KBM-7 (cell line): ENCODE measurements at places on chromosomes 12 and 14.

DNA sequence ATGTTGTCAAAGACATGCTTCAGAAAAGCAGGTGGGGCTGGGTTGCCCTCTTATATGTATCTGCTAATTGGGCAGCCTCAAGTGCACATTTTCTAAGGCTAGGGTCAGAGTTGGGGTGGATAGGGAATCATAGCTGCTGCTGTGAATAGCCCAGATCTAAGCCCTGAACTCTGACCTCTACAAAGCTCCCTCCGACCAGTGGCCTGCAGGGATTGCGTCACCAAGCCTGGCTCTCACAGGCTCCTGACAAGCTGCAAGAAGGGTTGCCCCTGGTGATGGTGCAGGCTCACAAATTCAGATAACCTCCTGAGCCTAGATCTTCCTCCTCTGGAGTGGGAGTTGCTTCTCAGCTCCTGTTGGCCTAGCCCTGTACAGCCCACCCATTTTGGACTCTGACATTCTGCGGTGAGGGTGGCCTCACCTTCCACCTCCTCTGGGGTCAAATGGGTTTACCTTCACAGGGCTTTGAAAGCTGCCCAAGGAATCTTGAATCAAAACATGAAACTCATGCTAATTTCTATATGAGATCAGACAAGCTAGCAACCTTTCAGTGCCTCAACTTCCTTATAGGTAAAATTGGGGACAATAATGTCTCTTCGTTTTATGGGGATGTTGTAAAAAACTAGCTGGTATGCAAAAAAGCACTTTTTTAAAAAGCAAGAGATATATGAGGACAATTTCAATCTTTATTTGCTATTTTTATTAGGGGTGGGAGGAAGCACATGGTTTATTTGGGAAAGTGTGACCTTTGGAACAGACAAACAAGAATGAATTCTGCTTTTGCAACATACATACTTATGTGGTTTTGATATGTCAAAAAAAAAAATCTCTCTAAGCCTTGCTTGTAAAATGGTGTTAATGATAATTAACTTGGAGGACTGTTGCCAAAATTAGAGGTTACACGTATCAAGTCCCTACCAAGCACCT, 4.9 kb upstream of the SUSD6 start:
- no peak for DNase-seq

DNA sequence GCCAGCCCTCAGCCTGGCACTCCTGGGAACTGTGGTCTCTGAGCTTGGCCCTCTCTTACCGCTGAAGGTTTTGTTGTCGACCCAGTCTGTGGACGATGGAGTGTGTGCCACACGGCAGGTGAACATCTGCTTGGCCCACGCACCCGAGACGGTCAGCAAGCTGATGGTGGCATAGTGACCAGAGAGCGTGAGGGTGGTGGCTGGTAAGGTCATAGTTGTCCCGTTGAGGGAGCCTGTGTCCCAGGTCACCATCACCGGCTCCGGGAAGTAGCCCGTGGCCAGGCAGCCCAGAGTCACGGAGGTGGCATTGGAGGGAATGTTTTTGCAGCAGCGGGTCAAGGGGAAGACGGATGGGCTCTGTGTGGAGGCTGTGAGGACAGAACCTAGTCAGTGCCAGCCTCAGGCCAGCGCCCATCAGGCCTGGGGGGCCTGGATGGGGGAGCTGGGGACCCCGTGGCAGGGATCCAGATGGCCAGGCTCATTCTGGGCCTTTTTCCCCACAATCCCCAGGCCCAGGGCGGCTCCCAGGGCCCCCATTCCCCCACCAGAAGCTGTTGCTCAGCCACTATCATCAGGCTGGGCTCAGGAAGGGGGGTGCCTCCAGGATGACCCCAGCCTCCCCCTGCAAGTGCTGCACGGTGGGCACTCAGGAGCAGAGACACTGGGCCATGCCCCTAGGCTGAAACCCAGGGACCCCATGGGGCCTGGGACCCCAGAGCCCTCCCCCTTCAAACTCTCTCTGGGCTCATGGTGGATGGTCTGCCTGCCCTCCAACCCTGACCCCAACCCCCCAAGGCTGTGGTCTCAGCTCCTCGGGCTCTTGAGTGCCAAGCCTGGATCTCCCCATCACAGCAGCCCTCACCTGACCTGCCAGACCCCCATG, 75.2 kb downstream of the TMEM121 start:
- no peak for DNase-seq

GRCh38 chr12:7142056-7142644, 12.0 kb downstream of the CLSTN3 start:
- peak; percentile 72 for DNase-seq

- peak; percentile 47 for DNase-seq
Measured at GRCh38 chr12:991350-992333, 619 bp downstream of the ERC1 start.

GRCh38 chr12:89775063-89775985, 66.7 kb upstream of the ATP2B1 start:
- no peak for DNase-seq

DNA sequence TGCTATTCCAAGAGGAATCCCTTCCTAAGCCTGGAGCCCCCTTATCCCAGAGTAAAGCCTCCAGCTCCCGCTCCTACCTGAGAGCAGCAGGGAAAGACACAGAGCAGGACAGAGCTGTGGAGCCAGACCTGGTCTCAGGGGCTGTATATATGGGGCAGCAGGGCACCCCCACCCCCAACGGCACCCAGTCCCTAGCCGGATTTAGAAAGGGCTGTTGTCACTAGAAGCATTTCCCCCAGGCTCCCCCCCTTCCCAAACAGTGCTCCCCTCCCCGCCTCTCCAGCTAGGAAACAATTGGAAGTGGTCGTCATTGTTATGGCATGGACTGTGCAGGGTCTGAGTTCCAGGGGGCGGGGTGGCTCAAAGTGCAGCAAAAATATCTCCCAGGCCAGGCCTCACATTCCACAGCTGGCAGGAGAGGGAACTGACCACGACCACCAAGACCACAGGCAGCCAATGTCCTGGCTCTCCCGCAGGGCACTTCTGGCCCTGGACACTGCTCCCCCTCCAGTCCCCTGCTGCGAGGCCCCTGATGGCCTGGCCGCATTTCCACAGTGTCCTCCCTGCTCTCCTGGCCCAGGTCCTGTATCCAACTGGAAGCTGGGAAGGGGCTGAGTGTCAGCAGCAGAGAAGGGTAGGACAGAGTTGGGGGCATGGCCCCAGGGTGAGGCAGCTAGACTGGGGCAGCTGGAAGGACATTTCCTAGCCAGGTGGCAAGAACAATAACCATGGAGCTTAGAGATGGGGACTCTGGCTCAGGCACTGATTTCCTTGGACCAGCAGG, at the start of gene MYH7:
Gene MYH7, minus strand, starts transcription at position 118 of the 784 bp plus-strand sequence. CDS start 1,928 bp downstream, outside the sequence.
- DNase-seq = no peak

DNA sequence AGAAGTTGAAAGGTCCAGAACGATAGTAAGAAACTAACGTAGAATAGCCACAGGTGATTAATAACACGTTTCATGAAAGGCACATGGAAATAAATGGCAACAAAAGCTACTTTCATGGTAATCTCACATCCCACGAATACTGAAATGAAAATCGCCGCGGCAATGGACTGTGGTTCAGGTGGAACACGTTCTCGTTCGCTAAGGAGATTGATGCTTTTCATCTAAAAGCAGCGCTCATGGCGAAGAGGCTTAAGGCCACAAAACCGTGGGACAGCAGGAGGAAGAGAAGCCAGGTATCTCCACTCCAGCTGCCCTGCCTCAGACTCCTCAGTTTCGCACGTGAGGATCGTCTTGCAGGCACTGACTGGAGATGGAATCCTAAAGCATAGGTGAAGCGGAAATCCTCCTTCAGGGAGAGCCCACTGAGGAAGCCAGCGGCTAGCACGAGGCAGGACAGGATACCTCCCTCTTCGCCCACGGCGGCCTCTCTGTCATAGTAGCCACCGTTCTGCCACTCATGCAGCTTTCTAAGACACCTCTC, 696 bp upstream of the GPHN start:
- no peak for DNase-seq

GRCh38 chr12:67765776-67766766, 117.5 kb downstream of the DYRK2 start:
- no peak for DNase-seq

DNA sequence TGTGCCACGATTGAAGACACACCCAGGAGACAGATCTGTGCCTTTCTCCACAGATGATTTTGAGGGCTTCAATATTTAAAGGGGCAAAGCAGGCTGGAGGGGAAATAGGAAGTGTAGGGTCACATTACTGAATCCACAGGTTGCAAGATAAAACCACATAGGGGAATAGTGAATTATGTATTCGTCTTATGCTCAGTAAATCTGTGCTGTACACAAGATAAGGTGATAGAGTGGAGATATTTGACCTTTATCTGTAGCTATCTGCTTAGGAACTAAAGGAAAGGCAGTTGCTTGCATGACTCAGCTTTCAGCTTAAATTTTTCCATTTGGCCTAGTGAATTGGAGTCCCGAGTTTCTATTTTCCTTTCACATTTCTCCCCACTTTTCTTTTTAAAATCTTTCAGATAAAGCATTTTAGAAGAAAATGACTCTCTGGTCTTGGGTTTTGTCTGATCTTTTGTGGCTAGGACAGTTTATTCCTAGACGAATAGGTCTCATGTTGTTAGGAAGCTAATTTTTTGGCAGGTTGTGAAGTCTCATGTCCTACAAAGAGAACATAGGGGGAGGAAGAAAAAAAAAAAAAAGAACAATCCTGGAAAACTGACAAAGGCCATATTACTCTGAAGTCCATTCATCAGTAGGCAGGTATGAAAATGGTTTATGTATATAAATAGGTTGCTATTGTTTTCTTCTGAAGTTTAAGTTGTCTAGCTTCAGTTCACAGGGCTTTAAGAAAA, 55.4 kb downstream of the FBXO33 start:
- DNase-seq = peak; percentile 21

DNA sequence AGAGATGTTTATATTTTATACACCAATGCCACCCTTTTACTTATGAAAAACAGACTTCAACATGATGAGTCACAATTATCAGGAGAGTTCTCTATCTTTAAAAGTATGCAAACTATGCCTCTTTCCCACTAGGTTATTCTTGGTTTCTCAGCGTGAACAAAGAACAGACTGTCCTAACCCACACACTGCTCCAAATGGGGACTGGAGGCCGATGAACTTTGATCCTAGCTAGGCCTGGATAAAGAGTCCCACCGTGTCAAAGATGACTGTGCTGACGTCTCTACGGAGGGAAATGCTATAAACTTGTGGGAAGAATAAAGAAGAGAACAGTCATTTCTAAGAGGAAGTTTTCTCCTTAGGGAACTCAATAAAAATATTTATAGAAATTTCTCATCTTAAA, 160.1 kb downstream of the EPS8 start:
- DNase-seq = peak; percentile 7

GRCh38 chr12:89040146-89040964, 311.9 kb downstream of the DUSP6 start:
- peak; percentile 96 for DNase-seq

DNA sequence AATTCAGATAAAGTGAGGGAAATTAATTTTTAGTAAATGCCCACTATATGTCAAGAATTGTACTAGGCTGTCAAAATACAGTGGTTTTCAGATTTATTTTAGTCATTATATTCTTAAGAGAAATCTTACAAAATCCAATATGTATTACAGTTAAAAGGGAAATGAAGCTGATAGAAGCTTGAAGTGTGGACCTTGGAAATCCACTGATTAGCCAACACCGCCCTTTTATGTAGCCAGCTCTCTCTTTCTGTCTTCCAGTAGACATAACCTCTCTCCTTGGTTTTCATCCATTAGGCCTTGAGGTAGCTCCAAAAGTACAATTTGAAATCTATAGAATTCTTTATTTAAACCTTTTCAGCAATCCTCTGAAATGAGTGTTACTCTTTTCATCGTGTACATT, 63.2 kb downstream of the USP15 start:
- no peak for DNase-seq

- DNase-seq = no peak
Measured at GRCh38 chr14:59284059-59284458, 95.6 kb downstream of the DAAM1 start.

DNA sequence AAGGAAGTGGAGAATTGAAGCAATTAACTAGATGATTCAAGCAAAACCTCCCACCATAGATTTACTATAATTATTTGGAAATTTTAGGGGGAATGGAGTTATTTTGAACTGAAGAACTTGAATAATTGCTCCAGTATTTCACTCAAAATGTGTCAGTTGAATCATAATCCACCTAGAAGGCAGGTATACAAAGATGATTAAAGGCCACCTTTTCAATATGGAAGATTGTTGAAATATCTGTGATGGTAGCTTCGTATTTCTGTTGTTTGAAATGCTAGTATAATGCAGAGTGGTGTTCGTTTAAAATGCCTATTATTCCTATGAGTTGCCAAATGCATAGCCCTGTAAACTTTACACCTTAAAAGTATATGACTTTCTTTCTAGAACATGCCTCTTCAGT, 3.1 kb downstream of the HMGA2 start:
- no peak for DNase-seq

GRCh38 chr14:21703357-21704326, 30.0 kb upstream of the OR4E1 start:
- no peak for DNase-seq

GRCh38 chr14:46384611-46385010, 267.0 kb downstream of the RPL10L start:
- no peak for DNase-seq

DNA sequence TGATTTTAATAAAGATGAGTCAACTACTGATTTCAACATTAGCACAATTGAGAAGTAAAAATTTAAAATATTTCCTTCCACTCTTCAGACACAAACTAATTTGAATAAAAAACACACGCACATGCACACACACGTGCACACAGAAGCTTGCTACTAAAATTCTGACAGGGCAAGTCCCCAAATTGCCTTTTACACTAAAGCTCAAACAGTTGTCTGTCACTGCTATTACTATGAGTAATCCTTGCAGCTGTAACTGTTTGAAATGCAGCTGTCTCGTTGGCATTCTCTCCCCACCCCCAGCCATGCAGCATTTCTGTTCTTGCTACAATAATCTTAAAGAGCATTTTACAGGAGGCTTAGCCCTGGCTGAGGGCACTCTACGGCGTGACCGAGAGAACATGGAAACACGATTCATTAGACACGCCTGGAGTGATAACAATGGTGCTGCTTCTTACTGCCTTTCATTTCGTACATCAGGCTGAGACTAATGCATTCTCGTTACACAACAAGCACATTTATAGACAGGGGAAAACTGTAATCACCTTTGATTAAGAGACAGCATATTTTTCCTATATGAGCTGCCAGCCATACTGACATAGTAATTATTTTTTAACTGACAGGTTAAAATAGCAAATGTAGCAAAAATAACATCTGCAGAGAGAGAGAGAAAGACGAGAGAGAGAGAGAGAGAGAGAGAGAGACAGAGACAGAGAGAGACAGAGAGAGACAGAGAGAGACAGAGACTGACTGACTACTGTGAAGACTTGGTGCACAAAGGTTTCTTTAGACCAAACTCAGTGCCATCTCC, 153.8 kb downstream of the MED13L start:
- DNase-seq = peak; percentile 65
